ENCODE measurements at places on chromosomes 4 and X. TPM values are rescaled to one million over a fixed set of nuclear protein-coding genes. Genes with fewer than 3 reads are reported as not detected.
A peak's percentile ranks its signal among the peaks of the same experiment; 100 is the strongest.

GRCh38 chr4:173119818-173120217 is 48.8 kb upstream of the GALNT7 start:
- no peak overlapping the region for H3K4me3 ChIP-seq
- H3K27me3 ChIP-seq, result peaks cover 4% of the 10 kb centered on the region
- H3K27ac ChIP-seq, result no peak overlapping the region
- DNase-seq, result no peak
- H3K4me1 ChIP-seq, result no peaks in the 10 kb centered on the region
- no peaks in the 10 kb centered on the region for H3K36me3 ChIP-seq

- DNase-seq, result no peak
- H3K4me3 ChIP-seq, result no peak overlapping the region
- H3K4me1 ChIP-seq, result peaks cover 18% of the 10 kb centered on the region
- H3K27ac ChIP-seq, result no peak overlapping the region
Measured at GRCh38 chrX:44245733-44246132, 97.7 kb downstream of the EFHC2 start.

The CXCL9 gene
- 0.10 TPM for total RNA-seq

DNA sequence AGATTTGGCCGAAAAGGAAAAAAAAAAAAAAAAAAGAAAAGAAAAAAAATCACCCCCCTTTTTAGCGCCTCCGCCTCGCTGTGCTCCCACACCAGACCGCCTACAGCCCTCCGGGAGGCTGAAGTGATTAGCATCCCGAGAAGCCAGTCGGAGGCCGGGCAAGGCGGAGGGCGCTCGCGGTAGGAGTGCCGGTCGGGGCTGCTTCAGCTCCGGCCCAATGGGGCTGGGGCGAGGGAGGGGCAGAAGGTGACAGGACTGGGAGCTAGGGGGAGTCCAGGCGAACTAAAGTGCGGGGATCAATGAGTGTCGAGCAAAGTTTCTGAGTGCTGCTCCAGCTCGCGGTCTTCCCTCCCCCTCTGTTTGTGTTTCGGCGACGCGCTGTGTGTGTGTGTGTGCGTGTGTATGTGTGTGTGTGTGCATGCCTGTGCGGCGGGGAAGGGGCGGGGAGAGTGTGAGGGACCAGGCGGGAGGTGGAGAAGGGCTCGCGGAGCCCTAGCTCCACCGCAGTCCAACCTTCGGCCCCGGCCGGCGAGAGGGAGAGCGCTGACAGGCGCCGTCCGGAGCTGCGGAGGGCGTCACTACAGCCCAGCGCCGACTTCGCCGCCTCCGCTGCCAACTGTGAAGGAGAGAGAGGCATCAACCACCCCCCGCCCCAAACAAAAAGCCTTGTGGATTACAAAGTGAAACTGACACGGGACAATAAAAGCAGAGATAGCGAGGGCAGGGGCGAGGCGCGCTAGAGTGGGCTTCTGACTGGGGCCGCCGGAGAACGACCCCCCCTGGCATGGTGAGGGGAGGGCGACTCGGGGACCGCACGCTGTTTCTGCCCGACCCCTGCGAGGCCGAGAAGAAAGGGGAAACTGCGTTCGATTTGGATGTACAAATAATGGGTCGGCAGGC is at the start of gene FAT4:
TSS of gene FAT4 (plus strand) at position 280 of the 900 bp plus-strand sequence. CDS start 1,457 bp downstream, outside the sequence.
- H3K27ac ChIP-seq, result no peak within 1 kb of the TSS
- peak within 1 kb of the TSS; percentile 84 for H3K4me3 ChIP-seq

The NKX6-1 gene
- total RNA-seq, result not detected

DNA sequence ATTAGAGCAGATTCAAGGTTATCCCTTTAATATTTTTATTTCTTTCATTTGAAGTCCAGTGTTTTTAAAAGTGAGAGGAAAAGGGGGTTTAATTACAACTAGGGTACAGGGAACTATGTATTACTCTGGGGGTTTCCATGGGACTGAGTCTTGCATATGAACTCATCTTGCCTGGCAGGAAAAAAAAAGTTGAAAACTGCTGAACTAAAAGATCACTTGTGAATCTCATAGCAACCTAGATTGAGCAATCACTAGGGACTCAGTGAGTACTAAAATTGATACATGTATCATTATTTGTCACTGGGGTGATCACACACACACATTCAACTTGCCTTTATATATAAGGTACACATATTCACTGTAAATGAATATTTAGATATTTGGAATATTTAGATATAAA is 180.7 kb upstream of the SFRP2 start:
- no peak for DNase-seq
- no peak overlapping the region for H3K4me3 ChIP-seq
- H3K27me3 ChIP-seq, result no peaks in the 10 kb centered on the region
- H3K4me1 ChIP-seq, result no peaks in the 10 kb centered on the region
- no peak overlapping the region for H3K27ac ChIP-seq
- no peaks in the 10 kb centered on the region for H3K36me3 ChIP-seq

DNA sequence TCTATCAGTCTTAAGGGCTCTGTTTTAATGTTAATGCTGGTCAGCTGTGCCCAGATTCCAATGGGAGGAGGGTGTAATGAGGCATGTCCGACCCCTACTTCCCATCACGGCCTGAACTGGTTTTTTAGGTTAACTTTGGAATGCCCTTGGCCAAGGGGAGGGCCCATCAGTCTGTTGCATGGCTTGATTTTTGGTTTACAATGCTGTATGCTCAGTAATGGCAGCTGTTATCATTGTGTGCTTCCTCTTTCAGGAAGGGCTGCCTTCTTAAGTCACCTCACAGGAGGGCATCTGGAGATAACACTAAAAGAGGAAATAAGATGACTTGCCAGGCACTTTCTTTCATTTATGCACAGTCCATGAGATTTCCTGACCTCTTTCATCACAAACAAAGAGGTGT is 36.3 kb downstream of the ATXN3L start:
- peaks cover 2% of the 10 kb centered on the region for H3K27me3 ChIP-seq
- H3K27ac ChIP-seq, result no peak overlapping the region
- H3K4me3 ChIP-seq, result no peak overlapping the region
- H3K4me1 ChIP-seq, result no peaks in the 10 kb centered on the region

GRCh38 chr4:39613093-39613656 is 25.5 kb downstream of the SMIM14 start:
- DNase-seq, result no peak
- H3K4me3 ChIP-seq, result no peak overlapping the region
- H3K36me3 ChIP-seq, result peaks cover 1% of the 10 kb centered on the region
- H3K27me3 ChIP-seq, result no peaks in the 10 kb centered on the region
- peaks cover 11% of the 10 kb centered on the region for H3K4me1 ChIP-seq

DNA sequence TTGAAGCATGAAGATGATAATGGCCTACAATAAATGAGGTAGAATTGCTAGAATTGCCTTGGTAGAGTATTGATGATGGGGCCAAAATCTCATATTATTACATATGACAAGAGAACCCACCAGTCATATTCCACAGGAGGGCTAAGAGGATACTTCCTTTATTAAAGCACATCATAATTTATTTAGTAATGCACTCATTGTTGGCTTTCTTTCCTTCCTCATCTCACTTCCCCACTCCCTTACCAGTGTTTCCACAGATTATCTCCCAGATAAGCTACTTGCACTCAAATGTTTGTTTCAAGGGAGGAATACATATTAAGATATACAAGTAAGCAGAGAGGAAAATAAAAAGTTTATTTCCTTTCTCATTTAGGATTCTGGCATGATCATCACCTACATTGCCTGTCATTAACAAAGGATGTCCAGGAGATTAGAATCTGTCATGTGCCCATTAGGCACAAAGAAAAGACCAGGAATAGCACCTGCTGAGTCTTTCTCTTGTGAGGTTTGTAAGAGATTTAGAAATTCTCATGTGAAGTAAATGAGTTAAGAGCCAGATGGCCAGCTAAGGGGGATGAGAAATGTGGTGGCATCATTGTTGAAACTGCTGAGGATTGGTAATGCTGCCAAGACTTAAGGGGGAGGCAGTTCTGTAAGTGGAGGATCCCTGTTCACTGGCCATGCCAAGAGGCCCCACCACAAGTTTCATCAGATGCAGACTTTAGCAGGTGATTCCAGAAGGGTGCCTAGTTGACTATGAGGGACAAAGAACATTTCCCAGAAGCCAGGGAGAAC is 52.4 kb upstream of the PRDM8 start:
- H3K4me3 ChIP-seq, result no peak overlapping the region
- no peaks in the 10 kb centered on the region for H3K27me3 ChIP-seq
- H3K27ac ChIP-seq, result no peak overlapping the region
- H3K36me3 ChIP-seq, result peaks cover 12% of the 10 kb centered on the region

DNA sequence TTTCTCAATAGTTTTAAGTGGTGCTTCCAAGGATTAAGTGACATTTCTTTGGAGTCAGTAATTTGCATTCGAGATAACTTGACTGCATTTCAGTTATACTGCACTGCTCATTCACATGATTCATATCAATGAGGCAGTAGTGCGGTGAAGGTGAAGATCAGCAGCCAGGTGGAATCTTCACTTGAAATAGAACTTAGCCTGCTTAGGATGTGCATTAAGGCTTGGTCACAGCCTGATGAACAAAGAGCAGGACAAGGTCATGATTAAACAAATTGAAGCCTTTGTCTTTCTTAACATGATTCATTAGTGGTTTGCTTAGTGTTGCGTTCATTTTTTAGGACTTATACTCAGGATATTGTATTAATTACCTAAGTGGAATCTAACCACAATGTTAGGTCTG is 212.1 kb upstream of the GALNTL6 start:
- no peaks in the 10 kb centered on the region for H3K36me3 ChIP-seq
- no peaks in the 10 kb centered on the region for H3K27me3 ChIP-seq
- no peak overlapping the region for H3K4me3 ChIP-seq

DNA sequence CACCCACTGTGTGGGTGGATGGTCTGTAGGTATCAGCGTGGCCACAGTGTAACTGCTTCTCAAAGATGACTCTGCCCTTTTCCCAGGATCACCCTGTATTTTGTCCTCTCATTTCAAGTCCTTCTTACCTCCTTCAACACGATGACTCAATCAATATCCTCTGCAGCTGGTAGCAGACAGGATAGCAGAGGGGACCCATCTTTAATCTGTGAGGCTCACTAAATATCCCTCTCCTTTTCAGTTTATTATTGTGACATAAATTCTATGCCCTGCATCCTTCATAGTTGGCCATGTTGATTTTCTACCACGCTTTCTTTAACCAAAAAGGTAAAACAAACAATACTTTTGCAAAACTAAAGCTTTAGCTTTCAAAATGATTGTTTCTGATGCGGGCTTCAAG is 9.6 kb upstream of the MEPE start:
- no peaks in the 10 kb centered on the region for H3K4me1 ChIP-seq
- H3K27ac ChIP-seq, result no peak overlapping the region
- H3K36me3 ChIP-seq, result no peaks in the 10 kb centered on the region
- peaks cover 3% of the 10 kb centered on the region for H3K27me3 ChIP-seq
- no peak overlapping the region for H3K4me3 ChIP-seq
- DNase-seq, result no peak
